ENCODE measurements at places on chromosomes 5 and 9.

- no peak for DNase-seq
Measured at GRCh38 chr9:75591972-75592371, 298.5 kb upstream of the PCSK5 start.

GRCh38 chr5:57664700-57665099, 182.1 kb upstream of the ACTBL2 start:
- DNase-seq = no peak

DNA sequence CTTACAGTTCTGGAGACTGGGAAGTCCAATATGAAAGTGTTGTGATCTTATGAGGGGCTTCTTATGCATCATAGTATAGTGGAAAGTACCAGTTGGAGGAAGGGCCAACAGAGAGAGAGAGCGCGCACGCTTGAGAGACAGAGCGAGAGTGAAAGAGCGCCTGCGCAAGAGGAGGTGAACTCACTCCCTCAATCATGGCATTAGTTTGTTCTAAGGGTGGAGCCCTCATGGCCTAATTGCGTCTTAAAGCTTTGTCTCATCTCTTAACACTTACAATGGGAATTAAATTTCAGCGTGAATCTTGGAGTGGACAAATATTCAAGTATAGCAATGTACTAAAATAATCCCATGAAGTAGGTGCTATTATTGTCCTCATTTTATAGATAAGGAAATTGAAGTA, 303.2 kb downstream of the OSTF1 start:
- DNase-seq = no peak

- DNase-seq = no peak
Measured at GRCh38 chr5:163649514-163649913, 144.1 kb downstream of the MAT2B start.

- DNase-seq = no peak
Measured at GRCh38 chr5:178249191-178249989, 16.8 kb upstream of the PHYKPL start.

DNA sequence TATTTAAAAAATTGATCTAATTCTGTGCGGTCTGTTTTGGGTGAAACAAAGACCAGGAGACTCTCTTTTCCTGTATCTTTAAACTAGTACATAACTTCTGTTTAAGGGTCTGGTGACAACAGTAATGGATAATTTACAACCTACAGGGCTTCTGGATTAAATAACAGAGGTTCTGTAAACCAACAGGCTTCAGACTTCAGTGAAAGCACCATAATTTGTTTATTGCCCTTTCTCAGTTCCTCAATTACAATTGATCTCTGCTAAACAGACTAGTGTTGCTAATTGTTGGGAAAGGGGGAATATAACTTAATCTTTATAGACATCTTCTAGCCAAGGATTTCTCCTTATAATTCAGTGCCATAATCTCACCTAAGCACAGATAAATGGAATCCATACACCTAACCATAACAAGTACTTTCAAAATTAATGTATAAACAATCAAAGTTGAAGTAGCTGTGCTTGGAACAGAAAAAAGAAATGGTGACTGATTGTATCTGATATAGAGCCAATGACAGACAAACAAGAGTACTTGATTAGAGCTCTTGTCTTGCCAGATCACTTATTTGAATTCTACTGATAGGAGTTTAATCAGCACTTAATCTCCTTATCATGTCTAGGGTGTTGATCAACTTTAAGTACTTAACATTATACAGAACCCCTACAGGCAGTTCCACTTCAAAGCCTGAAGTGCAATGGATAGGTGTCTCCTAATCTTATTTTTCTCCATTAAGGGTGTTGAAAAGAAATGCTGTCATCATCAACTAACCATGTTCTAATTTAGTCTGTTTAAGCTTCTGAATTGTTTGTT, 536.0 kb downstream of the NR2F1-AS1 start:
- DNase-seq = no peak

DNA sequence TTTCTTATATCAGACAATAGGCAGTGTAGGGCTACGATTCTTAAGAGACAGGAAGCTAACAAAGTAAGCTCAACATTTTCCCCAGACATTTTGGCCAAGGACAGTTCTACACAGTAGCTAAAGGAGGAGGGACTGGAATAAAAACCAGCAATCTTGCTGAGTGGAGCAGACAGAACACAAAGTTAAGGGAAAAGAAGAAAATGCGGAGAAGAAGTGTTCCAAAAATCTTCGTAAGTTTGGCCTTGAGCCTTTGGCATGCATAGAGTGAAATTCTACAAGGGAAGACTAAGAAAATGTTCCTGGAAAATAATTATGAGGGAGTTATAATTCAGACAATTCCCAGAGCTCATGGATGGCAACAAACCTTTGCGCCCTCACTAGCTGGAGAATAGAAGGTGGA, 748.0 kb upstream of the CTNND2 start:
- DNase-seq = no peak

DNA sequence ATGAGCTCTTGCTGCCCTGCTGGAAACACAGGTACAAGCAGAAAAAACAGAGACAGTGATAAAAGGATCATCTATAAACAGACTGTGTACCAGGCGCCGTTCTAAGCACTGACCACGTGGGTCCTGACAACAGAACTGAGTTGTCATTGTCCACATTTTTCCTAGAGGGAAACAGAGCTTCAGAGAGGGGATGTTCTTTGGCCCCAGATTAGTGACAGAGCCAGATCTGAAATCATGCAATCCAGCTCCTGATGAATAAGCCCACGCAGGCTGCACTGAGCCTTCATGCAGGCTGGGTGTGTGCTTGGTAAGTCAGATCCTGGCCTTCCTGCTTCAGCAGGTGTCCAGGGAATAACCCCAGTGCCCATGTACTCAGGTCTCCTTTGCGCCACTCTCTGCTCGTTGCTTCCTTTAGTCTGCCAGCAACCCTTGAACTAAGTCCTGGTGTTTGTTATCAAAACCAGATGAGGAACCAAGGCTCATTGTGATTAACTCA, 22.8 kb upstream of the TCF7 start:
- DNase-seq = no peak

DNA sequence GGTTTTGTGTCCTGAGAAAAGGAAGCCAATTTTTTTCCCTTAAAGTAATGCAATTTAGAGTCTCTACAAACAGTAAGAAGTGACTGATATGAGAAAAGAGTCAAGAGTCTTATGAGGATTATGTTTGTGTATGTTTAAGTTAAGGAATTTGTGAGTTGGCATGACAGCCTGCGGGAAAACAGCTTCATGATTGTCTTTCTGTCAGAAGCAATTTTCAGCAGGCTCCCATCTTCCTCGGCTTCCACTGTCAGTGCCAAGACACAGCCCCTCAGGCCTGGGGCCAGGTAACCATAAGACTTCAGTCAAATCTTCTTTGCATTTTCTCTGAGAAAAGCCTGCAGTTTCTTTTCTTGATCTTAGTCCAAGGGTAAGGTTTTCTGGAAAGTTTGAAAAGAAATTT, 17.0 kb upstream of the SELENOP start:
- no peak for DNase-seq

DNA sequence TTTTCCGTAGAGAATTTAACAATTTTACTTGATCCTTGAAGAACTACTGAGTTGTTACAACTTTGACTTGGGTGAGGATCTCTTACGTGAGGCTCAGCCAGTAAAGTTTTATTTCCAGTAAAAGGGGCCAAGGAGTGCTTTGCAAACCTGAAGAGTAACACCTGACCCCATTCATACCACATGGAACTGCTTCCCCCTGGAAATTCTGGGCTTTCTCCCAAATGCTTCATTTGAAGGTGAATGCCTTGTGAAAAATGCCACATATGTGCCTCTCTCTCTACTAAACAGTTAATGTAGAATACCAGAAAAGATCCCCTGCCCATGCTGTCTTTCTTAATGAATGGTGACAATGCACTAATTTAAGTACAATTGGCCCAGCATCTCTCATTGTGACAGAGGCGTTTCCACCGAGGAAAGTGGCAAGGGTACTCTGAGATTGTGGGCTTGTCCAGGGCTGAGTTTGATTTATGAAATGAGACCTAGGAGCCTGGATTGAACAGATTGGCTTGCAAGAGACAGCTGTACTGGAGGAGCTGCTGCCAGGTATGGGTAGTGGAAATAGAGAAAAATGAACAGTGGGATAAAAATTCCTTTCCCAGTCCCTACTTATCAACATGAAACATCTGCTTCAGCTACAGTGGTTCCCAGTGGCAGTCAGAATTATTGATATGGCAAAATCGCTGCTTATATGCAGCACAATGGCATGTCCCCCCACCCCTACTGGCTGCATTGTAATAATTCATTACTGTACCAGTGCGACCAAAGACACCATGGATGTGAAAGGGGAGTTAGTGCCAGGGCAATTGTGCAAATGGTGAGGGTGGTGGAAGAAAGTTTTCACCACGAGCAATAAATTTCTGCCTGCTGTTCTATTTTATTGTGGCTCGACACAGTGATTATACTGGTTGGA, 843.7 kb upstream of the WWC1 start:
- DNase-seq = no peak

DNA sequence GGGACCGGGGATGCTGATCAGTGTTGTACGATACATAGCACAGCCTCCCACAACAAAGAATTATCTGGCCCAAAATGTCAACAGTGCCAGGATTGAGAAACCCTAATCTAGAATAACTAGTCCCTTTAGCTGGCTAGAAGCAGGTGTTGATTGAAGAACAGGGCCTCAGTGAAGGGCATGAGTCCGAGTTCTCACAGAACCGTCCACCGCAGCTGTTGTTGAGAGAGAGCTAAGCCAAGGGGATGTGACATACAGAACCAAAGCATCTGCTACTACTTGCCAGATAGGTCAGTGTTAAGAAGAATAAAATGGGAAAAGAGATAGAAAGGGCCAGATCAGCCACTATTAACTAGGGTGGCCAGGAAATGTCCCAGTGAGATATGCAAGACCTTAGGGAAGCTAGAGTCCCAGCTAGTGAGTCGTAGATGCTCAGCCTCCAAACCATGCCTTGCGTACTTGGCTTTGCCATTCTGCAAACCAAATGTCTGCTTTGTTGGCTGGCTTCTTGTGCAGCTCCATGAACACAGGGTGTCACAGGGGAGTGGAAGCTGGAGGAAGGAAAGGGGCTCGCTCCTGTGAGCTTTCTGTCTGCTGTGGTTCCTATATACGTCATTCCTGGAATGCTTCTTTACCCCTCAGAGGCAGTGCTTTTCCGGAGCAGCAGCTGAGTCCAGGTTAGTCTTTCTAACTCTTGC, 68.9 kb downstream of the FBXO38 start:
- no peak for DNase-seq

DNA sequence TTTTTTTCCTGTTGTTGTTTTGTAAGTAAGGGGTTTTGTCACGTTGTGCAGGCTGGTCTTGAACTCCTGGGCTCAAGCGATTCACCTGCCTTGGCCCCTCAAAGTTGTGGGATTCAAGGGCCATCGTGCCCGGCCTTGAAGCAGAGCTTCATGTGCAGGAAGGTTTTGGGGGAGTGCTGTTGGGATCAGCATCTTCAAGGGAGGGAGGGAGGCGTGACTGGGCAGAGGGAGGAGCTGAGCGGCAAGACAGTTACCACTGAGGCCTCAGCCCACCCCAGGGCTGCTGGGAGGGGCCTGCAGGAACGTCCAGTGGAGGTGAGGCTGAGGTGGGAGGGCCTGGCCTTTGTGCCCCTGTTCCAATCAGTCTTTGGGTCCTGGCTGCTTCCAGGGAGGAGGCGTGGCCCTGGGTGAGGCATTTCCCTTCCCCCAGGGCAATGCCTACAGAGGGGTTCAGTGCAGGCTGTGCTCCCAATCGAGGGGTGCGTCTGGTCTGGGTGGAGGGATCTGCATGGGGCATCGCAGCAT, 21.4 kb downstream of the OR2V1 start:
- DNase-seq = no peak

- DNase-seq = no peak
Measured at GRCh38 chr9:33619666-33620404, 95.8 kb downstream of the ANKRD18B start.

DNA sequence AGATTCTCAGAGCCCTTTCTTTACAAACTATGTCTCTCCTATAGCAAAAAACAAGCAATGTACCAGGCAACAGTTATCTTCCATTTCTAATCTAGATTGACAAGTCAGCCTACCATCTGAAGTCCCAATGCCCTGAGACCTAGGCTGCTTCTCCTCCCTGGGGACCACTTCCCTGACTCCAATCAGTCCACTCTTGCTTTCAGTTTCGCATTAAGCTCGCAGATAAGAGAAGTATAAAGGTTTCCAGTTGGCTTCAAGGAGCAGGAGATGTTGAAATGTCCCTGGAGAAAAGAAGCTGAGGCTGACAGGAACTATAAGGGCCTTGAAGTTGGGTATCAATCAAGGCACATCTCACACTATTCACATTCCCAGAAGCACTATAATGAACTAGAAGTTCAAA, 32.3 kb downstream of the ERP44 start:
- DNase-seq = no peak

DNA sequence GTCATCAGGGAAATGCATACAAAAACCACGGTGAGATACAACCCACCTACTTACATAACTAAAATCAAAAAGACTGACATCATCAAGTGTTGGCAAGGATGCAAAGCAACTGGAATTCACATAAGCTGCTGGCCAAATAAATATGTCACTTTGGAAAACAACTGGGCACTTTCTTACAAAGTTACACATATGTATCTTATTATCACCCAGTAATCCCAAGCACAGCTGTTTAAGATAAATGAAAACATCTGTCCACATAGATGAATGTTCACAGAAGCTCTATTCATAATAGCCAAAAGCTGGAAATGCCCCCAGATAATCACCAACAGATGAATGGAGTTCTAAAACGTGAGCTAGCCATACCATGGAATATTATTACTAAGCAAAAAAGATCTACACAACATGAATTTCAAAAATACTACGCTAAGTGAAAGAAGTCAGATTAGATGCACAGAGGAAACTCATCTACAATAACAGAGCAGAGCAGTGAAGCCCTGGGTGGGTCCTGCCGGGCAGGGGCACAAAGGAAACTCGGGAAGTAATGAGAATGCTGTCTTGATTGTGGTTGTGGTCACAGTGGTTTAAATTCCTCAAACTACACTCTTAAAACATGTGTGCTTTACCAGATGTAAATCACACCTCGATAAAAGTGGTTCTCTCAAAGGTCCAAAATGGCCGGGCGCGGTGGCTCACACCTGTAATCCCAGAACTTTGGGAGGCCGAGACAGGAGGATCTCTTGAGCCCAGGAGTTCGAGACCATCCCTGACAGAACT, 8.5 kb downstream of the CAMSAP1 start:
- DNase-seq = no peak

GRCh38 chr5:90169078-90169477, 240.5 kb downstream of the CETN3 start:
- DNase-seq = no peak

- DNase-seq = no peak
Measured at GRCh38 chr5:98031496-98031895, 742.0 kb upstream of the RGMB start.

- DNase-seq = no peak
Measured at GRCh38 chr9:16673171-16673570, 197.3 kb downstream of the BNC2 start.

GRCh38 chr5:176817841-176818377, 7.5 kb downstream of the UNC5A start:
- no peak for DNase-seq

DNA sequence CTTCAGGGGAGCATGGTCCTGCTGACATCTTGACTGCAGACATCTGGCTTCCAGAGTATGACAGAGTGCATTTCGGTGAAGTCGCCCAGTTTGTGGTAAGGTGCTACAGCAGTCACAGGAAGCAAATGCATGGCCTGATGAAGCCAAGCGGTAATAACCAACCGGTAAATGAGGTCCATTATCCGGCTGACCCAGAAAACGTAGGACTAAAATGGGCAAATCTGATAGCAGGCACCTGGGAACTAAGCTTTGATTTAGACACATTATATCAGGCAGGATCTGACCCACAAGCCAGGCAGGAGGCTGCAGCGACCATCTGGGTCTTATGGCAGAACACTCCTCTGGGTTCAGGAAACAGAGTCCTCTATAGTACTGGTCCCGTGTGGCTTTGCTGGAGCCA, 454.6 kb downstream of the GADD45G start:
- no peak for DNase-seq

GRCh38 chr5:14598225-14598624, 16.6 kb downstream of the OTULINL start:
- DNase-seq = no peak
